ENCODE measurements at places on chromosomes 7 and 10.

- DNase-seq = no peak
Observed at GRCh38 chr10:49756641-49757040, 5.5 kb downstream of the OGDHL start.

DNA sequence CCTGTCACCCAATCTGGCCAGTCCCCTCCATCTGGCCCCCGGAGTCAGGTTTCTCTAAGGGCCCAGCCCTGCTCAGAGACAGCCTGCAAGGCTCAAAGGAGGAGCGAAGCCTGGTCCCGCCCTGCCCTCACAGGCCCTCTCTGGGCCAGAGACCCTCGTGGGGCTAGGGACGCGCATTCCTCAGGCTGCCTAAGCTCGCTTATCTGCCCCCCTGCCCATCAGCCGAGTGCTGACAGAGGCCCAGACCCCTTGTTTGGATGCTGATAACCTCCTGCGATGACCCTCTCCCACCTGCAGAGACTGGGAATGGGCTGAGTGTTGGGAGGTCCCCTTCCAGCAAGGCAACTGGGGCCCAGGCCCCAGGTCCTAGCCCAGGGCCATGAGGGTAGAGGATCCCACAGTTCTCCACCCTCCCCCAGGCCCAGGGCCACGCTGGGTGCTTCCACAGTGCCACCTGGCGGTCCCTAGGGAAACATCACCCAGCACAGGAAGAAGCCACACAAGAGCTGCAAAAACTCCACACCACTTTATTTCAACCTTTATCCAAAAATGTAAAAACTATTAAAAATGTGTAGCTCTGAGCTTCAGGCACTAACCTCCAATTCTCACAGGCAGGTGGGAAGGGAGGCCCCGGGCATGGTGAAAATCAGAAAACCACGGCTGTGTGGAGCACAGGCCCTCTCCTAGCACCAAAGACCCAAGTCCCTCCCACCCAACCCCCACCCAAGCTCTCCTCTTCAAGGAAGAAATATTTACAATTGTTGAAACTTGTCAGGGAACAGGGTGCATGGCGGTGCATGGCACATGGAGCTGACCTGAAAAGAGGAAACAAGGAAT, 2.2 kb downstream of the NPM3 start:
- DNase-seq = peak; percentile 75

DNA sequence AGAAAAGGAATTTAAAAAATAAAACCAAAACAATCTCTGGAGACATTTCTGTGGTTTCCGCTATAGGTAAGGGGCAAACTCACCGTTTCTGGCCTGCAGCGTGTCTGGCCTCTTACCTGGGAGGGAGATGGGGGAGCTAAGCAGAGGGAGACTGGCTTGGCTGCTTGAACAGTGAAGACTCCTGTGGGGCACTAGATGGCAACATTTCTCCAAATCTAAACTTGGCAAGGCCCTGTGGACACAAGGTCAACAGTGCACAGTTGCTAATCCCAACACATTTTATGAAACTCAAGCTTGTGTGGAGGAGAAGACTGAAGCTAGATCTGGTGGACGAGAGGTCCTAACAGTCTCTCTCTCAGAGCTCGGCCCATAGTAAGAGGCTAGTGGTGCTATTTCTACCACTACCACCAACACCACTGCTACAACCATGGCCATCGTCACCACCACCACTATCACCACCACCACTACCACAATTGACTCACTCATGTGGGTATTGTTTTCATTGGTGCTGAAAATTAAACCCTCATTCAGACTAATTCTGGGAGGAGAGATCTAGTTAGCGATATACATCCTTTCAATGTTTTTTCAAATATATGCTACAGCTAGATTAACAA, 28.4 kb upstream of the CDHR3 start:
- no peak for DNase-seq

- no peak for DNase-seq
Observed at GRCh38 chr7:74399006-74399405, 54.7 kb upstream of the GTF2IRD1 start.

DNA sequence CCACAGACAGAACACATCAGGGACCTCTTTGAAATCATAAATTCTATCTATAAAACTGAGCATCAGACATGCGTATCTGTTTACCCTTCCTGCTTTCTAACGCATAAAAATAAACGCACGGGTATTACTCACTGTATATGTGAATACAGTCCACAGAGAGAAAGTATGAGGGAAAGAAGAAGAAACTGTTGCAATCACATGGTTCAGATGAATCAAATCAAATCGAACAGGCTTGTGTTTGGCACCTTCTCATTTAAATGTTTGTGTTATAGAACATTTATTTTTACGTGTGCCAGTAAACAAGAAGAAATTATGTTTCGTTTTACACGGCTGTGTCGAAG, 322.0 kb downstream of the FRMD4A start:
- DNase-seq = no peak

- DNase-seq = no peak
Observed at GRCh38 chr7:140078392-140078791, 15.6 kb upstream of the PARP12 start.

GRCh38 chr10:118580702-118581101, 14.7 kb downstream of the PRLHR start:
- no peak for DNase-seq

DNA sequence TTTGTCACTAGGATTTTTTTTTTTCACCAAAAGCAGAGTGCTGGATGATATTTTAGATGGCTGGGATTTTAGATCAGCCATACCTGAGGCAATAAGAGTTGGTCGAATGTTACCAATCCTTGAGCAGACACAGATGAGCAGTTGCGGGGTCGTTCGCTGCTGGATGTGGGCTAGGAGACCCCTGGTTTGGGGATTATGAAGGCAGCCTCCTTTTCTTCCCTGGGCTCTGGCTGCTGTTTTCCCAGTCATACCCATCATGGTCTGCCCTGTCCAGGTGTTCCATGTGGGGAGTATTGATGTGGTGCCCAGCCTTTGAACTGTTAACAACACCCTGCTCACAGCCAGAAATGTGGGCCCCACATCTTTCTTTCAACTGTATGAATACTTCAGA, 5.0 kb downstream of the PTPRE start:
- no peak for DNase-seq

DNA sequence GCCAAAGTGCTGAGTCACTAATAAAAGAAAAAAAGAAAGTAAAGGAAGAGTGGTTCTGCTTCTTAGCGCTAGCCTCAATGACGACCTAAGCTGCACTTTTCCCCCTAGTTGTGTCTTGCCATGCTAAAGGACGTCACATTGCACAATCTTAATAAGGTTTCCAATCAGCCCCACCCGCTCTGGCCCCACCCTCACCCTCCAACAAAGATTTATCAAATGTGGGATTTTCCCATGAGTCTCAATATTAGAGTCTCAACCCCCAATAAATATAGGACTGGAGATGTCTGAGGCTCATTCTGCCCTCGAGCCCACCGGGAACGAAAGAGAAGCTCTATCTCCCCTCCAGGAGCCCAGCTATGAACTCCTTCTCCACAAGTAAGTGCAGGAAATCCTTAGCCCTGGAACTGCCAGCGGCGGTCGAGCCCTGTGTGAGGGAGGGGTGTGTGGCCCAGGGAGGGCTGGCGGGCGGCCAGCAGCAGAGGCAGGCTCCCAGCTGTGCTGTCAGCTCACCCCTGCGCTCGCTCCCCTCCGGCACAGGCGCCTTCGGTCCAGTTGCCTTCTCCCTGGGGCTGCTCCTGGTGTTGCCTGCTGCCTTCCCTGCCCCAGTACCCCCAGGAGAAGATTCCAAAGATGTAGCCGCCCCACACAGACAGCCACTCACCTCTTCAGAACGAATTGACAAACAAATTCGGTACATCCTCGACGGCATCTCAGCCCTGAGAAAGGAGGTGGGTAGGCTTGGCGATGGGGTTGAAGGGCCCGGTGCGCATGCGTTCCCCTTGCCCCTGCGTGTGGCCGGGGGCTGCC, at the start of gene IL6:
Gene IL6, plus strand, starts transcription at position 294 of the 807 bp plus-strand sequence. Its CDS starts 63 bp downstream, at position 357.
- DNase-seq = no peak

DNA sequence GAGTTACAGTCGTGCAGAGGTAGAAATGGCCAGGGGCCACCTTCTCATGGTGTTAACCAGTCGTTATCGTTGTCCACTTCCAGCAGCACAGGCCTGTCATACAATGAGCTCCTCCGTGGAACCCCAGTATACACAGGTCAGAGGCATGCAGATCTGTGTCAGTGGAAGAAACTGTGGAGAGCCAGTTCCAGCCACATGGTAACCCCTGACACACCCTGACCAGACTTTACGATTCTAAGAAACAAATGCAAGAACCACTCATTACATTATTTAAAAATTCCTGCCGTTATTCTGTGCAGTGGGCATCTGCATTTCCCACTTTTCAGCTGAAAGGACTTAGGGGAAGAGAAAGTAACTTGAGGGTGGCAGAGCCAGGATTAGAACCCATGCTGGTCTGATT, 23.5 kb upstream of the GJD4 start:
- no peak for DNase-seq

DNA sequence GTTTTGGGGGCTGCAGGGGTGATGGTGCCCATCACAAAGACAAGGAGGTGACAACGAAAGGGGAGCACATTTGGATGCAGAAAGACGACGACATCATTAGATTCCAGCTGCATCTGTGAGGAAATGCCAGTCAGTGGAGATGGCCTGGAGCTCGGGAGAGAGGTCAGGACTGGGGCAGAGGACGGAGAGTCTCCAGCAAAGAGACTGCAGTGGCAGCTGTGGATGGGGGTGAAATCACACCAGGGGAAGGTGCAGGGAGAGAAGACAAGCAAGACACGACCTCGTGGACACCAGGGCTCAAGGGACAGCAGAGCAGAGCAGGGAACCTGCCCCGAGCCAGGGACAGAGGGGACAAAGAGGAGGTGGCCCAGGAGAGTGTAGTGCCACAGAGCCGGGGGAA, 203.4 kb downstream of the PRPF18 start:
- DNase-seq = no peak

- no peak for DNase-seq
Observed at GRCh38 chr7:50346545-50347497, 42.3 kb downstream of the IKZF1 start.

- no peak for DNase-seq
Observed at GRCh38 chr10:14707481-14707880, 67.2 kb downstream of the FAM107B start.

DNA sequence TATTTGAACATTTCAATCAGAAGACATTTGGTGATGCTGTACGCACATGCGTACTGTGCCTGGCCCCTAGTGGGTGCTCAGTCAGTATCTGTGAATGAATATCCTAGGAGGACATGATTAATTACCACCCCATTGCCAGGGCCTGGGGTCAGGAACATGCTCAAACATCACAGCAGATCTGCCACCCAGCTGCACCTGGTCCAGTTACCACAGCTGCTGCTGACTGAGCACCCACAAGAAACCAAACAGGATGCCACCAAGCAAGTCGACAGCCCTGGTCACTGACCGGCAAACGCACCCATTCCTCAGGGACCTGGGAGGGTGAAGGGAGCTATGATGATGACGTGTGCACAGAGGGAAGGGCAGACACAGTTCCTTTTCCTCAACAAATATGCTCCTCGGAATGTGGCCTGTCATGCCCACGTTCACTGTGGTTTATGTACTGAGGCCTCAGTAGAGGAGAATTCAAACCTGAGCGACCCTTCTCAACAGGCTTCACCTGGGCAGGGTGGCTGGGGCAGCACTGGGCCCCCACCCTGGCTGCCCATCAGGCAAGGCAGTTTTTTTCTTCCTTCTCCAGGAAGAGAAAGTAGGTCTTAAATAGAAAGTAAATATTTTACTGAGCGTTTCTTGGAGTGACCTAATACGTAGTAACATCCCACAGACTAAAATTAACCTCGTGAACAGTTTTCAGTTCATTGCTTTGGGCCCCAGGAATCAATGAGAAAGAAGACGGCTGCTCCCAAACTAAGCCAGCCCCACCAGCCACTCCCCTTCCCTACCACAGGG, 13.4 kb downstream of the CTBP2 start:
- no peak for DNase-seq

DNA sequence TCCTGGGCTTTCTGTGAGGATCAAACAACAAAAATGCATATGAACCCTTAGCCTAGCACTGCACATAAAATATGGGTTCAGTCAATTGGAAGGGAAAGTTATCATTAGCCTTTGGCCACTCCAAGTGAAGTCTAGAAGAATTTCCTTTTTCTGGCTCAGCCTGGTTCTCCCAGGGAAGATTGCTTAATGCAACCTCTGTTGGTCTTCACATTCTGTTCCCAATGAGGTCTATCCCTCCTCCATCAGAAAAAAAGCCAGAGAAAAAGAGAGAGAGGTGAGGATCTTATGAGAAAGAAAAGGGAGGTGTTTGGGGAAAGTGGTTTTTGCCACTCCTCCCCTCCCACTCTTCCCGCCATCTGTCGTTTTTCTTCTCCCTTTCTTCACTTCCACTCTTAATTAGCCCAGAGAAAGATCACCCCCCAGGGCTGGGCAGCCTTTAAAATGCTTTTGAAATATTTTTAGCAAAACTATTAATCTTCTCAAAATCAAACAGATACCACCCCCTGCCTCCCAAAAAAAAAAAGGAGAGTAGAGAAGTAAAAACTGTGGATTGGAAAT, 31.1 kb downstream of the CPVL start:
- no peak for DNase-seq

- no peak for DNase-seq
Observed at GRCh38 chr10:85457191-85457590, 909.4 kb downstream of the GRID1 start.

Measured in GM12891 (cell line).